ENCODE measurements at places on chromosomes 13 and 19.
A peak's percentile ranks its signal among the peaks of the same experiment; 100 is the strongest.

DNA sequence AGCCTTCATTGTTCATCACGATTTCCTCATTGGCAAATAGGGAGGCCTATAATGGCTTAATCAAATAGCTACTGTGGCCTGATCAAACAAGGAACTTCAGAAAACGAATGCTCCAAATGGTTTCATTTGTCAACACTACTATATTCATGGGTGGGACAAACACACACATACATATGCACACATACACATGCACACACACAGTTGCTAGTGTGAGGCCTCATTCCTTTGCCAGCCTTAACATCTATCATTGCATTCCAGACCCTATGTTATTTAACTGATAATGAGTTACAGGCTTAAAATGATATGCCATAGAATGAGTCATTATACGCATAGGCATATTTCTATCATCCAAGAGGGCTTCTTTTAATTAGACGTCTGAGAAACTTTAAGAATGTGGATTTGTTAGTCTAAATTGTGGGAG lies 140.2 kb downstream of the KLF5 start:
- no peak for DNase-seq

GRCh38 chr19:4877753-4878490 lies 10.5 kb upstream of the PLIN3 start:
- no peak for DNase-seq

GRCh38 chr13:20442798-20443381 lies 82.8 kb downstream of the CRYL1 start:
- no peak for DNase-seq

DNA sequence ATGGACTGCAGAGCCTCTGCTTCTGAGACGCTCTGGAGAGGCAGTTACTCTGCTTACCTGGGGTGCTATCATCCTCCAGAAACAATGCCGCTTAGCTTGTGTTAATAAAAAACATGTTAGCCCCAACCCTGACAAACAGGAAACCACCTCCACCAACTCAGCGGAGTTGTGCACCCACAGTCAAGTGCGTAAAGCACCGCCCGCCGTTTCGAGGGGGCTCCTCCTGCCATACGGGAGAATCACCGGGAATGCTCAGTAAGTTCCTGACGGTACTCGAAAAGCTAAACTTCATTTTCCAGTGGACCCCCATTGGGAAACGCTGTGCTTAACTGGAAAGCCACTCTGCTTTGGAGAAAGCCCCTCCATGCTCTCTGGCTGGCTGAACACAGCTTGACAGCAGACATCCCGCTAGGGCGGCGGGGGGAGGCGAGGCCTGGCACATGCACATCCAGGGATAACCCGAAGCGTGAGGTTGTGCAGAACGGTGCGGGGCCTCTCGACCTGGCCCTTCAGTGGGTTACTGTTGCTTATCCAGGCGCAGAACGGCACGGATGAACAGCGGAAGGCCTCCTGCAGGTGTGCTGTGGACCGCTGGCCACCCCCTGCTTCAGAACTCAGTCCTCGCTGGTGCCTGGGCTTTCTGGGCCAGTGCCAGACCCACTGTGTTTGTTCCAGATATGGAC lies 17.1 kb downstream of the GAS6 start:
- no peak for DNase-seq

DNA sequence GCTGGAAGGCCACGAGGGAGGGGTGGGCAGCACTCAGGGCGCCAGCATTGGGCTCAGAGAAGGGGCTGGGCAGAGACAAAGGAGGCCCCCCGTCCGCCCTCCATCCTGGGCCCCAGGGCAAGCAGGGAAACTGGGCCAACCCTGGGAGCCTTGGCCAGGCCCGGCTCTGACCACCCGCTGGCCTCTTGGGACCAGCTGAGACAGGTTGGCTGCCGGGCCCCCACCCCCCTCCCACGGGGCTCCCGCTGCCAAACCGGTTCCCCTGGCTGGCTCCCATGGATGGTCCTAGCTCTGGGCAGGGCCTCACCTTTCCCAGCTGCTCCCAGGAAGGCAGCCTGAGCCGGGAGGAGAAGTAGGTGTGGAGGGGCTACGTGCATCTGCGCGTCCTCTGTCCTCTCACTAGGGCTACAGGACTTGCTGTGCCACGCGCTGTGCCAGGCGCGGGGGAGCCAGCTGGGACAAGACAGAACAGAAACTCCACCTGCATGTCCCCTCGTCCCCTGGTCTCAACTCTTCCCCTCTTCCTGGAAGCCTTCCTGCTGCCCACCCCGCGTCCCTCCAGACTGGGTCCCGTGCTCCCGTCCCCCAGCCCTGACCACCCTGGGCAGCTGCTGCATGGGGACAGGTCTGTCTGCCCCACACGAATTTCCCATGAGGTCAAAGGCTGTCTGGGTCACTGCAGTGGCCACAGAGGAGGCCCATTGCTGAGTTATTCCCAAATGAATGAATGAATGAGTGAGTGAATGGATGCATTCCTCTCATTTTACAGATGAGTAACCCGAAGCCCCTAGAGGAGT lies 29.1 kb upstream of the NCCRP1 start:
- DNase-seq: no peak

- no peak for DNase-seq
Observed at GRCh38 chr13:108176685-108177274, 38.6 kb downstream of the LIG4 start.

GRCh38 chr19:6761053-6761676 lies 6.1 kb downstream of the SH2D3A start:
- no peak for DNase-seq

- peak; percentile 38 for DNase-seq
Observed at GRCh38 chr13:42720113-42720857, 61.1 kb upstream of the FAM216B start.

GRCh38 chr19:6521718-6522646 lies 8.8 kb upstream of the TNFSF9 start:
- peak; percentile 88 for DNase-seq

DNA sequence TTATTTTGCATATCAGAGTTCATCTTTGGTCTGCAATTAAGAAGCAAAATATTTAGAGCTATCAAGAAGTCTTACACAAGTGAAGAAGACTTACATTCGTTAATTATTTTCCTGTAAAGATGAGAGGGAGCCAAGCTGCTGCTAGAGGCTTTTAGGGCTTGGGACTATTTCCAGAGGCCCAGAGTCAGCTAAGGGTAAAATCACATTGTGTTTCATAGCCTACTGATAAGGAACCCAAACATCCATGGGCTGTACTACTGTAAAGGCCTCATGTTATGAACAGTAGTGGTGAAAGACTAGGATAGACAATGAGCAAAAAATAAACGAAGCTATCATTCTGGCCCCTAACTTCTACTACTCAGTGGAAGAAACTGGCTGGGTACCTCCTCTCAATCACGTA lies 10.9 kb upstream of the TEX30 start:
- no peak for DNase-seq

DNA sequence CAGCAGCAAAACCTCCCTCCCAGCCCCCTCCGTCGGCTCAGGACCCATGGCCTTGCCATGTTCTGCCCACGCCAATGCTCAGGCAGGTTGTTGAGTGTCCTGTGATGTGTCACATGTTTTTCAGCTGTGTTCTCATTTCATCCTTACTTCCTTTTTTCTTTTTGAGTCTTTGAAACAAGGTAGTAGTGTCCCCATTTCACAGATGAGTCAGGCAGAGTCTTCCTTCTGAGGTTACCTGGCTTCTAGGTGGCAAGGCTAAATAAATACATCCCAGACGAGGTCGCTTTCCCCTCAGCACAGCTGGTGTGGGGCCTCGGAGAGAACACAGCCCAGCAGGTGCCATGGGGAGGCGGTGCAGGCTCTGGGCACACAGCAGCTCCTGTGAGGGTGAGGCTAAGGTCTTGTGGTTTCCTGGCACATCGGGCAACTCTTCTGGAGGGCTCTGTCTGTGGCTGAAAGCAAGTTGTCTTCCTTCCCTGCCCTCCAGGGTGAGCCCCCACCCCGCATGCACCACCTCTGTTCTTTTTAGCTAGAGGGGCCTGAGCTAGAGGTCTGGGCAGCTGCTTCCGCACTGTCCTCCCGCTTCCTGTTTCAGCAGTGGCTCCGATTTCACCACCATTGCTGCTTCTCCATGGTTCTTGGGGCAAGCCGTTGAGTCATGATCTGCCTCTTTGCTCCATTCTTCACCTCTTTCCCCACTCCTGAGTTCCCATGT lies 15.1 kb downstream of the PRAM1 start:
- DNase-seq: no peak

DNA sequence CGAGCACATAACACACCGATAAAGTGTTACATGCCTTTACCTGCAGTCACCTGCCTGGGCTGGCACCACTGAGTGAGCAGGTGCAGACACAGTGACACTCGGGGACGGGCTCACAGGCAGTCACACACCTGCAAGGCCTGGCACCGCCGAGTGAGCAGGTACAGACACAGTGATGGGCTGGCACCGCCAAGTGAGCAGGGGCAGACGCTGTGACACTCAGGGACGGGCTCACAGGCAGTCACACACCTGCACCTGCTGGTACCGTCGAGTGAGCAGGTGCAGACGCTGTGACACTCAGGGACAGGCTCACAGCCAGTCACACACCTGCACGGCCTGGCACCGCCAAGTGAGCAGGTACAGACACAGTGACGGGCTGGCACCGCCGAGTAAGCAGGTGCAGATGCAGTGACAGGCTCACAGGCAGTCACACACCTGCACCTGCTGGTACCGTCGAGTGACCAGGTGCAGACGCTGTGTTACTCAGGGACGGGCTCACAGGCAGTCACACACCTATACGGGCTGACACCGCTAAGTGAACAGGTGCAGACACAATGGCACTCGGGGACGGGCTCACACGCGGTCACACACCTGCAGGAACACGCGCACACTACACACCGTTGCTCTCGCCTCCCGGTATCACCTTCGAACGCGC lies 470 bp downstream of the ZNF835 start:
- DNase-seq: no peak

GRCh38 chr13:40798380-40798779 lies 9.0 kb downstream of the SLC25A15 start:
- DNase-seq: no peak

DNA sequence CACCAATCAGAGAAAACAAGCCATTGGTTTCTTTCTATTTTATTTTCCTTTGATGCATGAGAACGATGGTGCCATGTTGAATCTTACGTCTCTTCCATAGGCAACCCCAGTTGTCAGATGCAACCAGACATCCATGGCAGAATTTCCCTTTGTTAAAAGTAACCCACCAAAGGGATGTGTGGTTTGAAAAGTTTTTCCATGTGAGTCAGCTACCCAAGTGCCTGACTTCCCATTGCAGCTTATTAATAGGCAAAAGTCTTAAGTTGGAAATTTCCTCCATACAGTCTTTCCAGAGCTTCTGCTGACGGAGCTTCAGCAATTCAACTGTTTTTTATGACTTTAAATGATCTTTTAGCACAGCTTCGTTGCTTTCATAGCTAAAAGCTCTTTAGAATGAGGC lies 73.8 kb upstream of the FAM216B start:
- no peak for DNase-seq

GRCh38 chr13:27120011-27120410 lies 51.6 kb downstream of the USP12 start:
- DNase-seq: no peak

DNA sequence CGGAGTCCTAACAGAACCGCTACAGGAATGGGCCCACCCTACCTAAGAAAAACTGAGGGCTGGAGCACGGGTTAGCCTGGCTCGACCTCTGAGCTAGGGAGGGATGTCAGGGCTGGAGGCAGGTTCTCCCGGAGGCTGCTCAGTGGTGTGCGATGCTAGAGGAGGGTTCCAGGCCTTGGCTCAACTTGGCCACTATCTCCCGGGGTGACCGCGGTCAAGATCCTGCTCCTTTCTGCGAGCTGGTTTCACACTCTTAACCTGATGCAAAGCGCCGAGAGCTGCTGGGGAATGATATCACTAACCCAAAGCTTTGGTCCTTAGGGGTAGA lies 301 bp downstream of the POP4 start:
- DNase-seq: no peak

DNA sequence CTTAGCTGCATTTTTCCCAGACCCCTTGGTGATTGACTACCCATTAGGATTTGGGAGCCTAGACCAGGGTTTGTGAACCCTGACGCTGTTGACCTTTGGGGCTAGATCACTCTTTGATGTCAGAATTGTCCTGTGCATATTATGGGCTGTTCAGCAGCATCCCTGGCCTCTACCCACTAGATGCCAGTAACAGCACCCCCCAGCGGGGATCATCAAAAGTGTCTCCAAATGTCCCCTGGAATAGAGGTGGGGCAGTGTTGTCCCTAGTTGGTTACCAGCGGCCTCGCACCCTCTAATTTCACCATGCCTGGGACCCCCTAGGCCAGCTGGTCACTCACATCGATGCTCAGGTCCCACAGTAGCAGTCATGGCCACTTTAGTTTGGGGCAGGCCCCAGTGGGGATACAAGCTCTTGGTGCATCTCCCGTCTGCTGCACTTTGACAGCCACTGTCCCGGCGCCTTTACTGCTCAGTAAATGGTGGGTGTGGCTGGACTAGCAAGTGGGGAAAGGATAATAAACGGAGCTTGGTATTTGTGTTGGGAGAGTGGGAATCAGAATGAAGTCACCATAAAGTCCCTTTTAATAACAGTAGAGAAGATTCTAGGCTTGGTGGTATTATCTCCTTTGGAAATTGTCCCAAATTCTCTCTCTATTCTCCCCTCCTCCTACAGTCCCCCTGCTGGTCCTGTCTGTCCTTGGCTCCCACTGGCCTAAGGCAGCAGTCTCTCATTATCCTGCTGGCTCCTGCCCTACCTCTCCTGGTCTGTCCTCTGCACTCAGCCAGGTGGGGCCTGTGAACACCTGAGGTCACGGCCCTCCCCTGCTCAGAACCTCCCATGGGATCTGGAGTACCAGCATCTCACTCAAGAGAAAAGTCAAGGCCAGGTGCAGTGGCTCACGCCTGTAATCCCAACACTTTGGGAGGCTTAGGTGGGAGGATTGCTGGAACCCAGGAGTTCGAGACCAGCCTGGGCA lies 80.6 kb downstream of the SIPA1L3 start:
- DNase-seq: no peak

- peak; percentile 58 for DNase-seq
Observed at GRCh38 chr13:79782541-79783205, 301.7 kb downstream of the NDFIP2 start.

- DNase-seq: no peak
Observed at GRCh38 chr13:89751432-89751930, 1596.0 kb upstream of the MIR17HG start.

- DNase-seq: no peak
Observed at GRCh38 chr19:15551293-15552004, 43.1 kb downstream of the CYP4F22 start.

DNA sequence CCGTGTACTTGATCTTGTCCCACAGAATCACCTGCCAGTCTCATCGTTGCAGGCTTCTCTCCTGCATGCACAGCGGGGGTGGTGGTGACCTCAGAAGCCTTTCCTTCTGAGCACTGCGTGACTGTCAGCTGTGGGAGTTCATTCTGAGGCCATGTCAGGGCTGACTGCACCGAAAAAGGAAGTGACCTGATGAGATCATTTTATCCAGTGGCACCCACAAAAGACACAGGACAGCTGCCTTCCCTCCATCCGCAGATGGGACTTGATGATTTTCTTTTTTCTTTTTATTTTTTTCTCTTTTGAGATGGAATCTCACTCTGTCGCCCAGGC lies 89.7 kb downstream of the RAB20 start:
- peak; percentile 49 for DNase-seq

DNA sequence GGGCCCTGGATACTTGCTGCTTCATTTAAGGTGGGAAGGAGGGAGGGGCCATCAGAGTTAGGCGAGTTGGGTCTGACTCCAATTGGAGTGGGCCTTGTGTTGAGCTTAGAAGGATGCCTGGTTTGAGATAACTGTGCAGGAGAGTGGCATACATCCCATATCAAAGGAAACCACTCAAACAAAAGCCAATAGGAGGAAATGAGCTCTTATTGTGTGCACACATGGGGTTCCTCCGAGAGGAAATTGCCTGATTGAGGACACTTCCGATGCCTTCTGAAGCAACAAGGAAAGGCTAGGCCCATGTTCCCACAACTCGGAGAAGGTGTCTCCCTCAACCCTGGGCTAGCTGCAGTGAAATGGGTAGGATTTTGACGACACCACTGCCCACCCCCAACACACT lies 19.6 kb downstream of the MBNL2 start:
- DNase-seq: no peak

GRCh38 chr13:76860706-76861105 lies 25.5 kb downstream of the KCTD12 start:
- no peak for DNase-seq

Data from epithelial cell of proximal tubule (primary cell).